ENCODE measurements at places on chromosomes 2 and 18.

DNA sequence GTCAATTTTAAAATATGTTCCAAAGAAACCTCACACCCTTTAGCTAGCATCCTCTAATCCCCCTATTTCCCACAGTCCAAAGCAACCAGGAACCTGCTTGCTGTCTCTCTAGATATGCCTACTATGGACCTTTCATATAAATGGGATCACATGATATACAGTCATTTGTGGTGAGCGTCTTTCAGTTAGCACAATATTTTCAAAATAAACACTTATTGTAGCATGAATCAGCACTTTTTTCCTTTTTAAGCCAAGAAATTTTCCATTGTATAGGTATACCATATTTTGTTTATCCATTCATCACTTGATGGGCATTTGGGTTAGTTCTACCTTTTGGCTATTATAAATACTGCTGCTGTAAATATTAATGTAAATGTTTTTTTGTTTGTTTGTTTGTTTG, 223.0 kb upstream of the DOK6 start:
- DNase-seq, result no peak

GRCh38 chr18:2935438-2936192, 77.3 kb downstream of the LPIN2 start:
- peak; percentile 50 for DNase-seq

DNA sequence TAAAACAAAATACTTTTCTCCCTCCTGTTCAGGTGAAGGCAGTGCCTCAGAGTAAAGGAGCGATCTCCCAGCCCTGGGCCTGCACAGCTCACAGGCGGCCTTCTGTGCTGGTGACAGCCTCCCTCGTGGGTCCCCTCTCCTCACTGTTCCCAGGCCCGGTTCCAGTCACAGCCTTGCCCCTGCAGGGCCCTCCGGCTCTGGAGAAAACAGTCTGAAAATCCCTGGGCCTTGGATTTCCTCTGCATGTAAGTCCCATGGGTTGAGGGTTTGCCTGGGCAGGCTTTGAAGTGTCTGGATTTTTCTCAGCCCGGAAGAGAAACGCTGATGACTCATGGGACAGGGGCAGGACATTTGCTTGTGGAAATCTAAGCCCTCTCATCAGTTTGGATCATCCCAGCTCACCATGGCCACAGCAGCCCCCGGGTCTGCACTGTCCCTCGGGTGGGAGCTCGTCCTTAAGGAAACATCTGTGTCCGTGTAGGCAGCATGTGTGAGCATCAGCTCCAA, 186.1 kb upstream of the RAB12 start:
- peak; percentile 67 for DNase-seq

DNA sequence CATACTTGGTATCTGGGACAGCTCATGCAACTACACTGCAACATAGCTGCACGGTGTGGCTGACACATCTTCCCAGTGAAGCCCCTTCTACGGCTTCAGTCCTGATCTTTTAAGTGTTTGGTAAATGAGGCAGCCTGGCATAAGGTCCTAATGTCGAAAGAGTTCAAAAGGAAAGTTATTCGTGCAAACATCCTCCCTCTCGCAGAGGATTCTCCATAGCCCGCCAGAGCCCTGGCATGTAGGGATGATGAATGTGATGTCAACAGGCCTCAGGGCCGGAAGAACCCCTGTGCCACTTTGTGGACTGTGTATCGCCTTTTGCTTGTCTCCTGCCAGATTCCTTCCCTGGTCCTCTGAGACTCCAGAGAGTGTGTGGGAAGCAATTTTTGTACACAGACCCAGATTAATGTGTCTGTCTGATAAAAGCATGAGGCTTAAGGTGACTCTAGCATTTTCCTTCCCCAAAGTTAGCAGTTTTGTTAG, 88.5 kb downstream of the SOCS6 start:
- DNase-seq, result no peak

DNA sequence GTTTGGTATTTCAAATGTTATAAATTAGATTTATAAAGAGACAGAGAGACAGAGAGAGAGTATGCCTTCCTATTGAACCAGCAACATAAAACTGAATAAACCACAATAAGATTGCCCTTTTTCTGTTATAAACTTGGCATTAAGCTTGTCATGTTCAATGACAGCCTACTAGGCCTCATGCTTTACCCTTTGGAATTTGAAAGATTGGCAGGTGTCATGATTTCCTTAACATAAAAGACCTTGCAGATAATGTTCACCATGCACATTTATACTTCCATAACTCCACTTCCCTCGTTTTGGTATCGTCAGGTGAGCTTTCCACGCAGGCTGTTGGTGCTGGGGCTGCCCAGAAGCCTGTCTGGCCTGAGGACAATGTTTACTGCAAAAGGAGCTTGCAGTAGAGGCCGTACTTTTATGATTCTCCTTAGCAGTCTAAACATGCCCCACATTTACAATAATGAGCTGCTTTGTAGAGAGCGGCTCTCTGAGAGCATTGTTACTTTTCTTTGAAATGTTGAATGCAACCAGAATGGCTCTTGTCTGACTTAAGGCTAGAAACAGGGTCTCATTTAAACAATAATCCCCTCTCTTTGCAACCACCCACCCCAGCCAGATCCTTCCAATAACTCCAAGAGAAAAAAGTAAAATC, 379.1 kb upstream of the ATP5MC3 start:
- DNase-seq, result no peak

- DNase-seq, result peak; percentile 78
Measured at GRCh38 chr2:46798998-46799698, 116.5 kb downstream of the MCFD2 start.

Data from fibroblast of skin of right biceps (primary cell).